Glomerular endothelial cell (primary cell): ENCODE measurements at places on chromosomes 5 and 9.
A peak's percentile ranks its signal among the peaks of the same experiment; 100 is the strongest.

GRCh38 chr9:91071184-91071990 is 269.8 kb downstream of the SYK start:
- DNase-seq, result no peak

DNA sequence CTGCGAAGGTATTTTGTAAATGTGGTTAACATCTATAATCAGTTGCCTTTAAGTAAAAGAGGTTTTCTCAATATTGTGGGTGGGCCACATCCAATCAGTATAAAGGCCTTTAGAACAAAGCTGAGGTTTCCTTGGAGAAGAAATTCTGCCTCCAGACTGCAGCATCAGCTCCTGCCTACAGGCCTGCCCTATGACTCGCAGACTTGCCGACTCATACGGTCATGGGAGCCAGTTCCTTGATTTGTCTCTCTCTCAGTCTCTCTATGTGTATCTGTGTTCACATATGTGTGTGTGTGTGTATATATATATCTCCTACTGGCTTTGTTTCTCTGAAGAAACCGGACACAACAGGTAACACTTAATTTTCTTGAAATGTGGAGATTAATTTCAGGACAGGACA is 45.3 kb downstream of the SLC36A1 start:
- DNase-seq, result no peak

DNA sequence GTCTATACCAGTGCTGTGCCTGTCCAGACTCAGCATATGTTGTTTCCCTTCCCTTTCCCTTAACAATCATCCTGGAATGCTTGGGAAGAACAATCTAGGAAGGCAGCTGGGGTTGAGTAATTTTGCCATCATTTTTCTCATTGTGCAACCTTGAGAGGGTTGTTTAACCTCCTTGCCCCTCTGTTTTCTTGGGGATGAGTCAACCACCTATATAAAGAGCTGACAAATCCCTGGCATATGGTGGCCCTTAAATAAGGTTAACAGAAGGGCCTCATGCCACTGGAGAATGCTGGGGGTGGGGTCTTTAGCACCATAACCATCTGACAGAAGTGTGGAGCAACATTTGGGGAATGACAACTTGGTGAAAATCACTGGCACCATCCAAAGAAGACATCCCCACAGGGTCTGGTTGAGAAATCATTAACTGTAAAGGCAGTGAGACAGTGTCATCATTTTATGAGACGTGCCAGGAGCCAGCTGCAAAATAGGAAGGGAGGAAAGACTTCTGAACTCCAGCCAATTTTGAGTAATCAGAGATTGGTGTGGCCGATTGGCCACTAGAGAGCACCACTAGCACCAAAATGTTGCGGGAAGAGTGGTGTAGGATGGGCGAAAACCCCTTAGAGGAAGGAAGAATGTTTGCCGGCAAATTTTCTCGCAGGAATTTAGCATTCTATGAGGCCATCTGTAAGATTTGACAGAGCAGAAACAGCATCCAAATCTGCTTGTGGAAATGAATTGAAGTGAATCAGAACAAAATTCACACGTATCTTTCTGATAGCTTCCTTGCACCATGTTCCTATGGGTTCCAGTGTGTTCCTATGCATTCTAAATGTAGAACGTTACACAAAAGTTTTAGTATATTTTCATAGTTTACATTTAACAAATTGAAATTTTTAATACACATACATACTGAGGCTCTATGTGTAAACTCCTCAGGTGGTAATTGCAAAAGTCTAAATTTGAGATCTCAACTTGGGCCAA is 113.8 kb downstream of the MSX2 start:
- no peak for DNase-seq

DNA sequence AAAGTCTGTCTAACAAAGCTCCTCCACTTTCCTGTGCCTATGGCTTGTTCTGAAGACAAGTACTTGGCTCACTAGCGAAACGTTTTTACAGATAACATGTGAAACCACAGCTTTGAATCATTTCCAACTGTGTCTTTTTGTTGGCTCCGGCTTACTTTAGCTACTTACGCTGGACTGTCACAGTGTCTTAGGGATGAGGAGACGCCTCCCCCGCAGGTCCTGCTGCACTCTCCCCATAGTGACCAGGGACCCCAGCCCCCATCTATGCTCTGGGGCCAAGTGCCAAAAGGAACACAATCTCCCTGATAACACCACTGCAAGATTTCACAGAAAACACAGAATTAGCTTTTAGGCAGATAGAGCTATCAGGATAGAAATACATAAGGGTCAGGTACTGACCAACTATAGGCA is 219.1 kb downstream of the ADAMTS6 start:
- DNase-seq, result peak; percentile 20

DNA sequence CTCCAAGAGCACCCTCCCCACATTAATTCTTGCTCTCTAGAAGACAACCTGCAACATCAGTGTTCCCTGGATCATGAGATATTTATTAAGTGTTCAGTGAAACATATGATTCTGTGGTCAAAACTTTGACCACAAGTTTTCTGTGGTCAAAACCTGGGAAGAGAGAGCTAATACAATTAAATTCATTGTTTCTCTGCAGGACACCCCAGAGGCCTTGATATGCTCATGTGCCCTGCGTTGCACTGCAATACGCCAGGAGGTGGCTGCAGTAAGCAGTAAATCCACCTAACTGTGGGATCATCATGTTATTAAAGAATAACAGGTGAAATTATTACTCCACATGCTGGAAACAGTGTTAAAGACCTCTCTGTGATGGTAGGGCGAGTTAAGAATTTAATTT is 109.3 kb upstream of the SPDL1 start:
- no peak for DNase-seq

- no peak for DNase-seq
Measured at GRCh38 chr5:14650052-14650451, 14.5 kb upstream of the OTULIN start.

DNA sequence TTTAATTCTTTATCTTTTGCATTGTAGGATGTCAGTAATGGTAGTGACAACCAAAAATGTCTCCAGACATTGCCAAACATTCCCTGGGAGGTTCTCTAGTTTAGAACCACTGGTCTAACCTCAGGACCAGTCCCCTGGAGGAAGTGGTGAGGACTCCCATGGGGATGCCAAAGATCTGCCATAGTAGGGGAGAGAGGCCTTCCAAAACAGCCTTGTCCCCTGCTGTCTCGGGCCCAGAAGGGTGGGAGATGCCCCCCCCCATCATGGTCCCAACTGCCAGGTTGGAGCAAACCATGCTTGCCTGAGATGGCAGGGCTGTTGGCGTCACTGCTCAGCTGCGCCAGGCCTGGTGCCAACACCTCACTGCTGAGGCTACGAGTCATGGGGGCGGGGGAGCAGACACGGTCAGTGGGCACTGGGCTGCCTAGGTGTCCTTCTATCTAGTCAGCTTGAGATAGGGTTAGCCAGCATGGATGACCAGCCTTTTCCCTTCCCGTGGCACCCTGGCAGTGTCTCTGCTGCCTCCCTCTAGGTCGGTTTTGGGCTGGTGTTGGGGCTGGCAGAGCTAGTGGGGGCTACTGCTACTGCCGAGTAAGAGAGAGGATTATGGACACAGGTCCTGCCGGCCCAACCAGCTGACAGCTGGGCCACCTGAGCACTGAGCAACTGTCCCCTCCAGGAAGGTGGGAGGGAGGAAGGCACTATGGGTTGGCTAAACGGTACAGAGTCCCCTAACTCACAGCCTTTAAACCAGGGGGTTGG is 8.3 kb upstream of the CXXC5 start:
- no peak for DNase-seq

GRCh38 chr9:97510797-97511654 is 9.6 kb downstream of the TMOD1 start:
- DNase-seq, result peak; percentile 71

DNA sequence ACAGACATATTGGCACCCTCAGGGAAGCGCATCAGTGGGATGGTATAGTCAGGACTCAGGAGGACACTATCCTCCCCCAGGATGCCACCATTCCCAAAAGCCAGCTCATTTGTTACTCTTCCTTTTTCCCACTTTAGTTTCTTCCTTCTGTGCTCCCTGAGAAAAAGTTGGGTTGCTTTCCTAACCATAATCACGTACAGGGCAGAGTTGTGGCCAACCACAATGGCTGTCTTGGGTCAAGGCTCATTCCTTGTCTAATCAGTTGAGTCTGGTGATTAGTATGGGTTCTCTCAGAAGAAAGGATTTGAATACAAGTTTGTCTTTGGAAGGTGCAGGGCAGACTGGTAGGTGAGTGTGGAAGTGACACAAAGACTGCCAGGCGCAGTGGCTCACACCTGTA is 26.6 kb upstream of the ATP6V1G1 start:
- no peak for DNase-seq

GRCh38 chr5:2607598-2607997 is 143.9 kb downstream of the IRX2 start:
- DNase-seq, result no peak

- DNase-seq, result peak; percentile 36
Measured at GRCh38 chr5:38556599-38557307, at the start of gene LIFR. TSS of gene LIFR (minus strand) at chr5:38556646. CDS start at chr5:38530647, 25,999 bp downstream.

GRCh38 chr5:8097146-8097545 is 228.2 kb downstream of the MTRR start:
- no peak for DNase-seq

GRCh38 chr5:150295172-150295634 is 5.6 kb upstream of the CAMK2A start:
- DNase-seq, result no peak

DNA sequence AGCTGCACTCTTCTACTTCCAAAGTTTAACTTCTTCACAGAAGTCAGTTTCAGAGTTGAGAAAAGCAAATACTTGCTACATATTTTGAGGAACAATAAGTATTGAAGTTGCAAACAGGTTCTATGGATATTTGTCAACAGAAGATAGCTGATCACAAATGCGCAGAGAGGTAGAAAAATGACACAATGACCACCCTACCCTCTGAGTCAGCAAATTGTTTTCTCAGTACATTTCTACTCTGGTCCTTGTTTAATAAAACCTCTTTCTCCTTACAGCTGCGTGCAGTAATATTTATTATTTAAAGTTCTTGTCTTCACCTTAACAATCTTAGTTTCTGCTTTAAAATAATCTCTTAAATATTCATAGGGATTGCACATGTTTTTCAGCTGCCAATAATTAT is 855.1 kb upstream of the CTNND2 start:
- DNase-seq, result no peak

- DNase-seq, result no peak
Measured at GRCh38 chr9:27591672-27592071, 18.4 kb upstream of the C9orf72 start.

GRCh38 chr5:15594977-15595568 is 95.1 kb downstream of the FBXL7 start:
- DNase-seq, result no peak

DNA sequence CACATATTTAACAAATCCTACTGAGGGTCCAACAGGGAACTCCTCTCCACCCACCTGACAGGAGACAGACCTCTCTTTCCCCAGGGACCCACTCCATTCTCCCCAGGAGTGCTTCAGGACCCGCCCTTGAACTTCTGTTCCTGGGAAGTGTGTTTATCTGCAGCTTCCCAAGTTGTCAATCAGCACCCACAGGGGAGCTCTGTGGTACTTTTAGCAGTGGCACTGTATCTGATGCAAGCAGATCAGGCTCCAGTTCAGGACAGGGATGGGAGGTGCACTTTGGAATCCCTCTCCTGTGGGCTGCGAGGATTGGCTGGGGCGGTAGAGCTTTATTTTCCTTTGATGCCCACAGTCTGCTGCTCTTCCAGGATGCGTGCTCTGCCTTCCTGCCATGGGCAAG is 8.7 kb downstream of the GALNT10 start:
- DNase-seq, result no peak

- DNase-seq, result no peak
Measured at GRCh38 chr5:12073426-12073825, 169.2 kb upstream of the CTNND2 start.

GRCh38 chr5:98568336-98568735 is 205.1 kb upstream of the RGMB start:
- no peak for DNase-seq

DNA sequence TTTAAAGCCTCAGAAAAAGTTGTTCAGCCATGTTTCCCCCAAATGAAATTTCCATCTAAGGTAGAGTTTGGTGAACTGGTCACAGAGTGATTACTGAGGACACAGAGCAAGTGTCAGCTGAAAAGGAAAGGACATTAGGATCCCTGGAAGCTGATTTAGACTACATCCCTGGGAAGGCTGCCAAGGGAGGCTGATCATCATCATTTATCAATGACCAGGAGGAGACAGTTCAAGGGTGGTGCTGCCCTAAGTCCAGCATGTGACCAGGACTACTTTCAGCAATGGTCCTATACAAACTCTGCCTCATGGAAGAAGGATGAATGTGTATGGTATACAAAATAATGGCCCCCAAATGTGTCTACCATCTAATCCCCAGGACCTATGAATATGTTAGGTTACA is 120.6 kb downstream of the PIK3R1 start:
- no peak for DNase-seq

DNA sequence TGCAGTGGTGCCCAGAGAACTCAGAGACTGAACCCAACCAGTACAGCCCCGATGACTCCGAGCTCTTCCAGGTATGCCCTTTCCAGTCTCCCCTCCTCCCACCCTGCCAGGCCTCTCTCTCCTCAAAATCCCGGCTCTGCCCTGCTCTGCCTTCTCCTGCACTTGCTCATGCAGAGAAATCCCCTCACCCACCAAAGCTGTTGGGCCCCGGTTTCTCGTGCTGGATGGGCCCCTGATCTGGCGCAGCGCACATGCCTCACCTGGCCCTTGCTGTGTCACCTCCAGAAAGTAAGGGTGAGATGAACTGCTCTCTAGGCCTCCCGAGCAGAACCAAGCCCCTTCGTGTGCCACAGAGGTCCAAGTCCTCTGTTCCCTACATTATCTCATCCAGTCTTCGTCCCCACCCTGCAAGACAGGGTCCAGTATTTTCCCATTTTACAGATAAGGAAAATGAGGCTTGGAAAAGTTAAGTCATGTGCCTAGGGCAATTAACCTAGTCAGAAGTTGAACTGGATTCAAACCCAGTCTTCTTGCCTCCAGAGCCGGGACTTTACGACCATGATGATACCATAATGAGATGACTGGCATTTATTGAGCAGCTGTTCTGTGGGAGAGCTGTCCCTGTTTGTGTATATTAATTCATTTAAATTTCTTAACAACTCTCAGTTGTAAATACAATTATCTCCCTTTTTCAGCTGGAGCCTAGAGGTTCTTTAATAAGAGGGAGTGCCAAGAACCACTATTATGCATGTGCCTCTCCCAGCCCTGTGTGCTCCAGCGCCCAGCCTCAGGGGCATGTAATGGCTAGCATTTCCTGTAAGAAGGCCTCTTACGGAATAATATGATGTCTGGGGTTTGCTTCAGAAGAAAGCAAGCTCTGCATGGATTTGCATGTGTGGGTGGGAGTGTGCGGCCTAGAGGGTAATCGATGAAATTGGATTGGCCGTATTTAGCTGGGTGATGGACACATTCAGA is 90.7 kb downstream of the PPARGC1B start:
- DNase-seq, result no peak

- no peak for DNase-seq
Measured at GRCh38 chr5:101024299-101024698, 121.2 kb upstream of the ST8SIA4 start.

- no peak for DNase-seq
Measured at GRCh38 chr5:127353796-127354195, 63.2 kb downstream of the MEGF10 start.

- no peak for DNase-seq
Measured at GRCh38 chr9:120970244-120970643, 43.6 kb upstream of the TRAF1 start.
